ENCODE measurements at places on chromosomes 4 and X. TPM values are rescaled to one million over a fixed set of nuclear protein-coding genes. Genes with fewer than 3 reads are reported as not detected.

CXorf58 gene
- 0.49 TPM for total RNA-seq

DNA sequence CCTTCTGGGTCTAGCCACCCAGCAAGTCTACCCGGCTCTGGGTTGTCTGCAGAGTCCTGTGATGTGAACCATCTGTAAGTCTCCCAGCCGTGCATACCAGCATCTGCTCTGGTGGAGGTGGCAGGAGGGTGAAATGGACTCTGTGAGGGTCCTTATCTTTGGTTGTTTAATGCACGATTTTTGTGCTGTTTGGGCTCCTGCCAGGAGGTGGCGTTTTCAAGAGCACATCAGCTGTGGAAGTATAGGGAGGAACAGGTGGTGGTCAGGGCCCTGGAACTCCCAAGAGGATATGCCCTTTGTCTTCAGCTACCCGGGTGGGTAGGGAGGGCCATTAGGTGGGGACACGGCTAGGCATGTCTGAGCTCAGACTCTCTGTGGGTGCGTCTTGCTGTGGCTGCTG lies 66.5 kb upstream of the ZFP42 start:
- no peaks in the 10 kb centered on the region for H3K4me1 ChIP-seq
- no peaks in the 10 kb centered on the region for H3K36me3 ChIP-seq
- H3K27me3 ChIP-seq: no peaks in the 10 kb centered on the region
- DNase-seq: no peak
- H3K27ac ChIP-seq: no peak overlapping the region

- no peak for DNase-seq
- no peaks in the 10 kb centered on the region for H3K27me3 ChIP-seq
- no peaks in the 10 kb centered on the region for H3K36me3 ChIP-seq
Measured at GRCh38 chr4:24114919-24115500, 225.2 kb upstream of the PPARGC1A start.

DNA sequence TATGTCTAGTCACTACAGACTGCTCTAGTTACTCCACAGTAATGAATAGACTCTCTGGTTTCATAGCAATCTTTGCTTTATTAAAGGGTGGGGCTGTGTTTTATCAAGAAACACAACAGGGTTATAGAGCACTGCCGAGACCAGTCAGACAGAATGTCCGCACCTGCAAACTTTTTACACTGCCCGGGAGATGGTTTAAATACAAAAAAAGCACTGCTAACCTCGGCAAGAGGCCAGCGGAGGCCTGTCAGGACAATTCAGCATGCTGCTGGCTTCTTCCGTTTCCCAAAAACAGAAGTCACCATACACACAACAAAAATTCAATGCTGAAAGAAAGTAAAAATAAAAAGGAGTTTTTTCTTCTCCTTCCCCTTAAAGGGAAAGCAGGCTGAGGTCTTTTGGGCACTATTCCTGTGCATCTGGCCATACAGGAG lies 67.4 kb downstream of the IRF2 start:
- no peaks in the 10 kb centered on the region for H3K27me3 ChIP-seq
- H3K4me3 ChIP-seq: no peak overlapping the region
- H3K4me1 ChIP-seq: peaks cover 86% of the 10 kb centered on the region
- DNase-seq: no peak
- H3K36me3 ChIP-seq: peaks cover 44% of the 10 kb centered on the region
- peak overlapping the region; percentile 76 for H3K27ac ChIP-seq

GRCh38 chrX:87265518-87265917 lies 252.1 kb upstream of the KLHL4 start:
- H3K27ac ChIP-seq: no peak overlapping the region
- no peaks in the 10 kb centered on the region for H3K36me3 ChIP-seq
- no peak for DNase-seq
- H3K27me3 ChIP-seq: no peaks in the 10 kb centered on the region
- no peak overlapping the region for H3K4me3 ChIP-seq

GRCh38 chrX:121322159-121322558 lies 274.7 kb downstream of the GLUD2 start:
- H3K4me3 ChIP-seq: no peak overlapping the region
- no peaks in the 10 kb centered on the region for H3K36me3 ChIP-seq
- H3K4me1 ChIP-seq: no peaks in the 10 kb centered on the region

FGF5 gene
- 1.2 TPM for total RNA-seq

DNA sequence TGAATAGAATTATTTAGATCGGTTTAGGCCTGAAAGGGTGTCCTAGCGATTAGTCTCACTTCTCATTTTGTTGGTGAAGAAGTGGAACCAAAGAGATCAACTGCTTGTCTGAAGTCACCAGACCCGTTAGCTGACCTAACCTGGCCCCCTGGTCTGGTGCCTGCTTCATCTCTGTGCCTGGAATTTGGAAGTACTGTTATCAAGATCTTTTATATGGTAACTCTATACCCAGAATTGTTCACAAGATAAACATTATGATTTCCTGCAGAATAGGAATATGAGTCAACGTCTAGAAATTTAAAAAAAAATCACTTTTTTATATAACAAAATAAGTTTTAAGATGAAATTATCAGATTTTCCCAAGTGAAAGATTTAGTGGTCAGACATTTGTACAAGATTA lies 37.2 kb downstream of the LRP2BP start:
- no peak overlapping the region for H3K27ac ChIP-seq
- no peak overlapping the region for H3K4me3 ChIP-seq
- peaks cover 22% of the 10 kb centered on the region for H3K36me3 ChIP-seq
- no peak for DNase-seq

DNA sequence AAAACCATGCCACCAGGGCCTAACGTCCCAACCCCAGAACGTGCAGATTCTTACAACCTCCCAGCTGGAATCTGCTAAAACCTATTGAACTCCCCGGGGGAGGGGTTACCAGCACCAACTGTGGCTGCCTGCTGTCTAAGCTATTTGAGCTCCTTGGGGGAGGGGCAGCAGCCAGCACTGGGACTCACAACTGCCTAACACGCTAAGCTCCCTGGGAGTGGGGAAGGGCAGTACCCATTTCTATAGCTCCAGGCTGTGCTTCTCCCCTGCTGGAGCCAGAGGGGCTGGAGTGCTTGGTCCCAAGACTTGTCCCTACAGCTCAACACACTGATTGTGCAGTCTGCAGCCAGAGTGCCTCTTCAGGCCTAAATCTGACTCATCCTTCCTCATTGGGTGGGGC lies 459.8 kb upstream of the FGF16 start:
- no peaks in the 10 kb centered on the region for H3K4me1 ChIP-seq
- no peaks in the 10 kb centered on the region for H3K27me3 ChIP-seq
- no peak for DNase-seq
- no peak overlapping the region for H3K27ac ChIP-seq

GLUD2 gene
- 1.5 TPM for total RNA-seq

LEF1 gene
- total RNA-seq: 0.41 TPM

DNA sequence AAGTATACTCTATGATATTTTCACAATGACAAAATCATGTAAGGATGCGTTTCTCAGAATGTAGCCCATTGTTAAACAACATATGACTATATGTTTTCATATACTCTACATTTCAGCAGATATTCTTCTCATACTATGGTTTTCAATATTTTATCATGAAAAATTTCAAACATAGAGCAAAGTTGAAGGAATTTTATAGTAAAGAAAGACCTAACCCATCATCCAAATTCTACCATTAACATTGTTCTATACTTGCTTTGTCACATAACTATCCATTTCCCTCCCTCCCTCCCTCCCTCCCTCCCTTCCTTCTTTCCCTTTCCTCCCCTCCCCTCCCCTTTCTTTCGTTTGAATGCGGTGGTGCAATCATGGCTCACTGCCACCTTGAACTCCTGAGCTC lies 109.4 kb downstream of the FHIP1A start:
- H3K36me3 ChIP-seq: no peaks in the 10 kb centered on the region
- H3K27ac ChIP-seq: no peak overlapping the region
- H3K4me3 ChIP-seq: no peak overlapping the region
- H3K27me3 ChIP-seq: no peaks in the 10 kb centered on the region
- no peak for DNase-seq

DNA sequence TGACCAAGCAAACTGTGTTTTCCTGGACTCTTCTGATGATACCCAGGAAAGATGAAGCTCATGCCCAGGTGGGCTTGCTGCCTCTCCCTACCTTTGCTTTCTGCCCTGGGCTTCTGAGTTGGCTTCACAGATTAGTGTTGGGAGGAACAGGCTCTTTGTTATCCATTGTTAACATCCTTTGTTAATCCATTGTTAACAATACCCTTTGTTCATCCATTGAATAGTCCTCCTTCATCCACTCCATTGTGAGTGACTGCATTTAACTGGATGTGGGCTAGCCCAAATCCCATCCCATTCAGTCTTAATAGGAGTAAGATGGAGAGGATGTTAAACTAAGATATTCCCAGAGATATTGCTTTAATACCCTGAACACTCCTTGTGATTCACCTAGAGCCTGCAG lies 199.0 kb upstream of the LNX1 start:
- no peak for DNase-seq
- no peak overlapping the region for H3K4me3 ChIP-seq
- H3K27me3 ChIP-seq: peaks cover 22% of the 10 kb centered on the region
- H3K36me3 ChIP-seq: no peaks in the 10 kb centered on the region

DNA sequence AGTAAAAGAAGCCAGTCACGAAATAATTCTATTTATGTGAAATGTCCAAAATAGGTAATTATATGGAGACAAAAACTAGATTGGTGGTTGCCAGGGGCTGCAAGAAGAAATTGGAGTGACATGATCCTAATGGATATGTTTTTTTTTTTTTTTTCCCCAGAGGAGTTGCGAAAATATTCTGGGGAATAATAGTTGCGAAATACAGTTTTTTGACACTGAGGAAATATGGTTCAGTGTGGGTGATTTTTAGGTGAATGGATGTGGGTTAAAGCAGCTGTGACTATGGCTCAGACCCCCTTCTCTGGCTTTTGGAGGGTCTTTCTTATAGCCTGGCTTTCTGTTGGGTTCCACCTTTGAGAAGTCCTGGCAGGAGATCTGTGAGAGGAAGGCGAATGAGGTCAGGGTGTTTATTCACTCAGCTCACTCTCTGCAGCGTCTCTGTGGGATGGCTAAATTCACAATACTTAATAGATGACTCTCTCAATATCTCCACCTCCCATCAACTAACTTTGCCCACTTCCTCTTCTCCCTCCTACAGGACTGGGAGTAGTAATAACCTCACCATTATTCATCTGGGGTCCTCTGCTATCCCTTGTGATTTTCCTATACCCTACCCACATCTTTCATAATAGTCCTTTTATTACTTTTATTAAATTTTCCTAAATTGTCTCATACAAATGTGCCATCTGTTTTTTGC lies 15.3 kb upstream of the RAB9B start:
- H3K4me1 ChIP-seq: no peaks in the 10 kb centered on the region
- no peak overlapping the region for H3K27ac ChIP-seq
- no peak overlapping the region for H3K4me3 ChIP-seq
- no peaks in the 10 kb centered on the region for H3K36me3 ChIP-seq
- H3K27me3 ChIP-seq: no peaks in the 10 kb centered on the region

- H3K4me1 ChIP-seq: no peaks in the 10 kb centered on the region
- peaks cover 2% of the 10 kb centered on the region for H3K36me3 ChIP-seq
- no peaks in the 10 kb centered on the region for H3K27me3 ChIP-seq
Measured at GRCh38 chrX:100995469-100995868, 26.0 kb downstream of the ARL13A start.

HEPH gene
- 26.2 TPM for total RNA-seq

- H3K27me3 ChIP-seq: peaks cover 32% of the 10 kb centered on the region
- H3K4me1 ChIP-seq: peaks cover 7% of the 10 kb centered on the region
- H3K36me3 ChIP-seq: no peaks in the 10 kb centered on the region
- no peak for DNase-seq
- H3K4me3 ChIP-seq: no peak overlapping the region
- no peak overlapping the region for H3K27ac ChIP-seq
Measured at GRCh38 chr4:77232653-77233052, 75.6 kb downstream of the CCNG2 start.

GRCh38 chr4:140641789-140642439 lies 73.2 kb upstream of the UCP1 start:
- H3K27ac ChIP-seq: peak overlapping the region; percentile 68
- H3K27me3 ChIP-seq: no peaks in the 10 kb centered on the region
- H3K4me1 ChIP-seq: peaks cover 11% of the 10 kb centered on the region
- H3K36me3 ChIP-seq: peaks cover 53% of the 10 kb centered on the region

PPP4R3C gene
- not detected for total RNA-seq

GRCh38 chr4:146072376-146072775 lies 103.1 kb upstream of the LSM6 start:
- no peak overlapping the region for H3K4me3 ChIP-seq
- no peaks in the 10 kb centered on the region for H3K4me1 ChIP-seq
- no peaks in the 10 kb centered on the region for H3K36me3 ChIP-seq
- H3K27me3 ChIP-seq: no peaks in the 10 kb centered on the region

DNA sequence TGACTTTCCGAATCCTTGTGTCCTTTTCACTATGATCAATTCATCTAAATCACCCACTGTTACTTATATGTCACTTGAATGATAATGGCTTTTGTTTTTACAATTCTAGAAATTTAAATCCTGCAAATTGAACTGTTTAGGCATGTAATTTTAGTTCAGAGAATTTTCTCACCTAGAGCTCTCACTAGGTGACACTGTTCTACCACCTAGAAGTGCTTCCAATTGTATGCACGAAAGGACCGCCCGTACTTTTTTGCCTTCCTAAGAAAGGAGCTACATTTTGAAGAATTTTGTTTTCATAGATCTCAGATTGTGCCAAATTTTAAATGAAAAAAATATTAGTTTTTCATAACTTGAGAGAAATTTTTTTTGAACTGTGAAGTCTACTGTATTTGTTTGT lies 481.6 kb upstream of the FSTL5 start:
- H3K36me3 ChIP-seq: no peaks in the 10 kb centered on the region
- no peaks in the 10 kb centered on the region for H3K27me3 ChIP-seq
- DNase-seq: no peak
- H3K4me3 ChIP-seq: no peak overlapping the region

PPP2R2C gene
- total RNA-seq: 9.7 TPM

XAGE1B gene
- total RNA-seq: not detected

DNA sequence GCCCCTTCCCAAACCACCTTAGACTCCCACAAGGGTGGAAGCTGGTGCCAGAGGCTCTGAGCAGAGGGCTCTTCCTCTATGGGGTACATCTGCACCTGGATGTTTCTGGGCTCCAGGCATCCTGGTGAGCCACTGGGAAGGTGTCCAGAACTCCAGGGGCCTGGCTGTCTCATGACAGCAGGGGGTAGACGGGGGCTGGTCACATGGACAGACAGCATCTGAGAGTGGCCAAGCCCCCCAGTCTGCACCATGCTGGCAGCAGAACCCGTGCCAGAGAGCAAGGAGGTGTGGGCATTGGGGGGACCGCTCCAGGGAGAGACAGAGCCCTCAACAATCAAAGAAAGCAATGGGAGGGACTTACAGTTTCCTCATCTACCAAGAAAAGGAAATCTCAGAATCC lies 39.5 kb downstream of the ZFYVE28 start:
- no peaks in the 10 kb centered on the region for H3K4me1 ChIP-seq
- no peak for DNase-seq
- no peak overlapping the region for H3K4me3 ChIP-seq

- no peaks in the 10 kb centered on the region for H3K4me1 ChIP-seq
- H3K27ac ChIP-seq: no peak overlapping the region
- H3K4me3 ChIP-seq: no peak overlapping the region
Measured at GRCh38 chr4:92021788-92022187, 282.0 kb upstream of the GRID2 start.

DNA sequence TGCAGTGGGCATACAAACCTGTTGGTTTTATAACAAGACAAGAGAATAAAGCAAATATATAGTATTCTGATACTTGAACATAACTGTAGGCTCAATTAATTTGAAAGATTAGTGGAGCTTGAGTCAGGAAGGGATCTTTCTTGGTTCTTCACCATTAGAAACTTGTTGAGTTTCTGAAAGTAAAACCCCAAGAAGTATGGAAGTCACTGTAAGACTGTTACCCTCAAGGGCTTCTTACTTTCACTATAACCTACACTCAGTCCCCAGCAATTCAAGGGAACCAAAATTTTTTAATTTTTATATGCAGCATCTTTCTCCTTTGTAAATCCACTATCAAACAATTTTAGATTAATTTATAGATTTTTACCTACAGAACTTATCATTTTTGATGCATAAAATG lies 2019.2 kb upstream of the ADGRL3 start:
- no peaks in the 10 kb centered on the region for H3K4me1 ChIP-seq
- no peaks in the 10 kb centered on the region for H3K27me3 ChIP-seq
- no peaks in the 10 kb centered on the region for H3K36me3 ChIP-seq

All from left ventricle myocardium inferior (tissue), 1 donor.